ENCODE measurements at places on chromosomes 4 and X.
A peak's percentile ranks its signal among the peaks of the same experiment; 100 is the strongest.

DNA sequence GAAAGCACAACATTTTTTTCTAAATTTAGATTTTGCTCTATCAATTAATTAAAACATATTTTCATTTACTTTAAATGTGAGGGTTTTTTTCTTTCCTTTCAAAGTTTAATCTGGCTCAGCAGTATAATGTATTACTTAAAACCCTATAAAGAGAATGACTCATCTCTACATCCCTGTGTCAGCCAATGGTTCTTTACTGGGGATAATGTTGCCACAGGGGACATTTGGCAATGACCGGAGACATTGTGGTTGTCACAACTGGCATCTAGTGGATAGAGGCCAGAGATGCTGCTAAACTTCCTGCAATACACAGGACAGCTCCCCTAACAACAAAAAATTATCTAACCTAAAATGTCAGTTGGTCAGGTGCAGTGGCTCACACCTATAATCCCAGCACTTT, 53.8 kb downstream of the SYNPO2 start:
- peak overlapping the region; percentile 90 for H3K27ac ChIP-seq
- H3K4me1 ChIP-seq: peaks cover 40% of the 10 kb centered on the region
- no peaks in the 10 kb centered on the region for H3K27me3 ChIP-seq
- H3K4me3 ChIP-seq: no peak overlapping the region
- DNase-seq: no peak

GRCh38 chr4:71230271-71231128, 108.3 kb upstream of the SLC4A4 start:
- H3K4me3 ChIP-seq: no peak overlapping the region
- no peak for DNase-seq
- H3K4me1 ChIP-seq: peaks cover 13% of the 10 kb centered on the region
- no peaks in the 10 kb centered on the region for H3K36me3 ChIP-seq
- H3K27ac ChIP-seq: peak overlapping the region; percentile 44
- no peaks in the 10 kb centered on the region for H3K27me3 ChIP-seq

GRCh38 chrX:136531951-136532350, at the start of gene VGLL1:
VGLL1 (plus strand) TSS chrX:136532215; CDS start chrX:136536021, 3,806 bp downstream.
- no peaks in the 10 kb centered on the region for H3K27me3 ChIP-seq
- H3K27ac ChIP-seq: no peak within 1 kb of the TSS
- no peak within 1 kb of the TSS for H3K4me3 ChIP-seq
- no peaks in the 10 kb centered on the region for H3K4me1 ChIP-seq
- no peak for DNase-seq
- no peaks in the 10 kb centered on the region for H3K36me3 ChIP-seq

DNA sequence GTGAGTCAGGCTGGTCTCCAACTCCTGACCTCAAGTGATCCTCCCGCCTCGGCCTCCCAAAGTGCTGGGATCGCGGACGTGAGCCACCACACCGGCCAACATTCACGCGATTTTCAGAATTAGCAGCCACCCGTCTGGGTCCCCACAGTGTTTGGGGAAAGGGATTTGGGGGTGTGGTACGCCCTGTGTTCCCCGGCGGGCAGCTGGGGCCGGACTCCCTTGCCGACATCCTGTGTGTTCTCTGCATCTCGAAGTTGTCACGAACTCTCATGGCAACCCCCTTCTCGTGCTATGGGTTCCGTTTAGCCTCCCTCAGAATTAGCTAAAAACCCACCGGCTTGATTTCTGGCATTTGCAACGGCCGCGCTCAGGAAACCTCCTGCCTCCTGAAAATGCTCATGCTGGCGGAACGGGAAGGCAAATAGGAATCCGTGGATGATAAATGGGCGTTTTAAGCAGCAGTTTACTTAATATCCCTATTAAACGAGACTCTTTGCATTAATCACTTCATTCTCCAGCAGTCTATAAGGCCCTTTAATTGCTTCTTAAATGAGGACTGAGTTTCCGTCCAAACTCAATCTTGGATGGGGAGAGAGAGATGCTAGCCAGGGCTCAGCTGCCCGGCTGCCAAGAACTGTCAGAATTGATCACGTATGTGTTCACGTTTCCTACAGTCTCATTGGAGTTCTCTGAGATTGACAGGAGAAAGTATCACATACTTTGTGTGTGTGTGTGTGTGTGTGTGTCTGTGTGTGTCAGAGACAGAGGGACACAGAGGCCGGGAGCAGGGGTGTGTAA, 78.9 kb upstream of the PPP2R3B start:
- H3K27ac ChIP-seq: no peak overlapping the region
- H3K4me3 ChIP-seq: no peak overlapping the region
- no peaks in the 10 kb centered on the region for H3K36me3 ChIP-seq
- no peak for DNase-seq

GRCh38 chr4:167966143-167966542, 126.2 kb upstream of the ANXA10 start:
- H3K36me3 ChIP-seq: no peaks in the 10 kb centered on the region
- DNase-seq: no peak
- no peak overlapping the region for H3K27ac ChIP-seq
- H3K27me3 ChIP-seq: no peaks in the 10 kb centered on the region
- H3K4me3 ChIP-seq: no peak overlapping the region
- no peaks in the 10 kb centered on the region for H3K4me1 ChIP-seq

Data from ascending aorta (tissue), 2 donors.